Left renal cortex interstitium (tissue), 4 donors: ENCODE measurements at places on chromosomes 6 and 20.

DNA sequence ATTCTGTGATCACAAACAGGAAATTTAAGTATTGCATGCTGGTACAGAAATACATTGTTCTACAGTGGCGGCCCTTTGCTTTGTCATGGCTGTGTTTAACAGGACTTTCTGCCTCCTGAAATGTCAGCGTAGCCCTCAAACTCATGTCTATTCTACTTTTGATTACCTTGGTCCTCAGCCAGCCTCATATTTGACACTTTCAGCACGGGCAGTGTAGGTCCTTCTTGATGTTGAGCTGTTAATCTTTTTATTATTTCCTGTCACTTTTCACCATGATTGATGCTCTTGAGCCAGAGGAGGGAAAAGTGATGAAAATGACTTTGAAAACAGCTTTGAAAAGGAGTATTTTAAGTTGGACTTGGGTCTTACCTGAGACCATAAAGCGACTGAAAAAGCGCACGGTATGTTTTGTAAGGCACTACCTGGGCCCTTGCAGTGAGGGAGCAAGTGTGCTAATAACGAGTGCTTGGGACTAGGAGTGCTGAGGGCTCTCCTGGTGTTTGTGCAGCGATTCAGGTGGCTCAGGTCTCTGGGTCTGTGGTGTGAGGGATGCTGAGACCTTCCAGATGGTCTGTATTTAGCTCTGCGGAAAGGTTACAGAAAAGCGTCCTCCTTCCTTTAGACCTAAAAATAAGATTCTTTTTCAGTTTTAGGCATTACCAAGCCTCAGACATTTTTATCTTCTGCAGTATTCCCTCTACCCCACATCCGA, 45.2 kb upstream of the RREB1 start:
- no peak for DNase-seq

- no peak for DNase-seq
These were observed 203.6 kb downstream of the LRFN2 start for GRCh38 chr6:40383348-40384115.

GRCh38 chr20:62760471-62760855, 35.8 kb upstream of the MRGBP start:
- no peak for DNase-seq

- no peak for DNase-seq
These were observed 8.1 kb upstream of the HBS1L start for GRCh38 chr6:135062735-135063134.

DNA sequence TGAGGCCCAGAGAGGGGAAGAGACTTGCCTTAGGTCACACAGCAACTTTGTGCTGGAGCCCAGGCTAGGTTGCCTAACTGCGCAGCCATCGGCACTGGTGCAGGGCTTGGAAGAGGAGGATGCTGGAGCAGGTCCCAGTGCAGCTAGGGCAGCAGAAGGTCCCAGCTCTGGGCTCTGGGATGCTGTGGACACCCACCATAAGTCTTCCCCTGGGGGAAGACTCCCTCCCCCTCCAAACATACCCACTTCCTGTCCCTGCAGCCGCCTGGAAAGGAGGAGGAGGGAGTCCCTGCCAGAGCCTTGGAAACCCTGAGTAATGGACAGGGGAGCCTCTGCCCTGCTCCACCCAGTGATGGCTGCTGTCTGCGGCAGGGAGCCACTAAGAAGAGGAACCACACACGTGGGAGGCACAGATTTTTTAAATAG, 93.6 kb downstream of the NCR2 start:
- no peak for DNase-seq

DNA sequence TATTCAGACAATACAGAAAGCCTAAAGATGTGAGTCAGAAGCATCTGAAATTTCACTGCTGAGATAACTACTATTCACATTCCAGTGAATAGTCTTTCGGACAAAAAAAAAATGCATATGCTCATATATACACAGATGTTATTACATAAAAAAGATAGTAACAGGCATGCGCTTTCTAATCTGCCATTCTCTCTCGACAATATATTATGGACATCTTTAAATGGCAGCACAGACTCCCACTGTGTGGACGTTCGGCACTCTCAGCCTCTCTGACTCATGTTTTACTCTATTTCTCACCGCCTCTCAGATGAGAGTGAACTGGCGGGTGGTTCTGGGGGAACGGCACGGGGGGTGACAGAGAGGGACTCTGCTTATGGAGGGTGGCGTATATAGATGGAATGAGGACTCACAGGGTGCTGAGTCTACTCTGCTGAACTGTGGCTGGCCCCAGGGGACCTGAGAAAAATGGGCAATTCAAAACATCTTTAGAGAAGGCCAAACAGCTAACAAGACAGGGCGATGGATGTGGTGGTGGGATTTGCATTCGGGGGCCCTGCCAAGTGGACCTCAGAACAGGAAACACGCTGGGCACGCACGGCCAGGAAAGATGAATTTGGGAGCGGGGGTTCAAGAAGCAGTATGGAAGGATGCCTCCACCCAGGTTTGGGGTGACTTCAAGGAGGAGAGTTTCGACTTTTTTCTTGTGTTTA, 68.9 kb downstream of the MDGA1 start:
- DNase-seq = no peak

GRCh38 chr20:6178537-6178936, 55.7 kb upstream of the FERMT1 start:
- no peak for DNase-seq

DNA sequence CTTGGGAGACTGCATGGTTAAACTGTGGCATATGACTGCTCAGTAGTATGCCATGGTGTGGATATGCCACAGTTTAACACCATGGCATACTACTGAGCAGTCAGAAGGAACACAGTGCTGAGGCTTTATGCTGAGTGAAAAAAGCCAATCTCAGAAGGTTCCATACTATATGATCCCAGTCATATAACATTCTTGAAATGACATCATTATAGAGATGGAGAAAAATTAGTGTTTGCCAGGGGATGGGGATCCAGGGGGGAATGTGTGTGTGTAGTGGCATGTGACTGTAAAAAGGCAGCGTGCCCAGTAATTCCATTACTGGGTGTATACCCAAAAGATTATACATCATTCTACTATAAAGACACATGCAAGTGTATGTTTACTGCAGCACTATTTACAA, 85.8 kb downstream of the FOXF2 start:
- no peak for DNase-seq

- DNase-seq = no peak
These were observed 160.6 kb downstream of the ATXN1 start for GRCh38 chr6:16600701-16601100.

GRCh38 chr6:41697861-41698781, 37.3 kb downstream of the TFEB start:
- DNase-seq = no peak

GRCh38 chr20:46230801-46231282, 77.5 kb downstream of the CDH22 start:
- DNase-seq = peak; percentile 54

DNA sequence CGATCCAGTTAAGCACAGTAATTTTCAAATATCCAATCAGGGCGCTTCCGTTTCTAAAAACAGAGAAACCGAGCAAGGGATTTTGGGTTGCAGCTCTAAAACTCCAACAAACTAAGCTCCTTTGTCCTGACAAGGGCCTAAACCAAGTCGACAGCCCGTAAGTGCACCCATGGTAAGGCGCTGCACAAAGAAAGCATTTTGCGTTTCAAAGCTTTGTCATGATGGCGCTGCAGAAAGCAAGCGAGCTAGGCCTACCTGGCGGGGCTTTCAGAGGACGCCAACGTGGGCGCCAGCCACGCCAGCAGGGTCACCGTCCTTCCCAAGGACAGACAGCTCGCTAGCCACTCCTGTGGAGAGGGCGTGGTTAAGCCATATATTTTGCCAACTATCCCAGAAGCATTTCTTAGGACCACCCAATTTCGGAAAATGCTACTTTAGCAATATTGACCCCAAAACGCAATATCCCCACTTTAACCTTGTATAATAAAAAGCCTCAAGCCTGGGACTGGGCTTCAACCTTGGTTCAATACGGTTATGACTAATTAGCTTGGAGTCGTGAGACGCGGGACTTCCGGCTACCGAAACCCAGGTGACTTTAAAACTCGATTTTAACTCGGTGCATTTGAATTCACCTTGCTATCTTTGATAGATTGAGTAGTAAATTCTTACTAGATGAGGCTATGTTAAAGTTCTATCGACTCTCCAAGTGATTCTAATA, 53.8 kb downstream of the TRIM38 start:
- peak; percentile 77 for DNase-seq

DNA sequence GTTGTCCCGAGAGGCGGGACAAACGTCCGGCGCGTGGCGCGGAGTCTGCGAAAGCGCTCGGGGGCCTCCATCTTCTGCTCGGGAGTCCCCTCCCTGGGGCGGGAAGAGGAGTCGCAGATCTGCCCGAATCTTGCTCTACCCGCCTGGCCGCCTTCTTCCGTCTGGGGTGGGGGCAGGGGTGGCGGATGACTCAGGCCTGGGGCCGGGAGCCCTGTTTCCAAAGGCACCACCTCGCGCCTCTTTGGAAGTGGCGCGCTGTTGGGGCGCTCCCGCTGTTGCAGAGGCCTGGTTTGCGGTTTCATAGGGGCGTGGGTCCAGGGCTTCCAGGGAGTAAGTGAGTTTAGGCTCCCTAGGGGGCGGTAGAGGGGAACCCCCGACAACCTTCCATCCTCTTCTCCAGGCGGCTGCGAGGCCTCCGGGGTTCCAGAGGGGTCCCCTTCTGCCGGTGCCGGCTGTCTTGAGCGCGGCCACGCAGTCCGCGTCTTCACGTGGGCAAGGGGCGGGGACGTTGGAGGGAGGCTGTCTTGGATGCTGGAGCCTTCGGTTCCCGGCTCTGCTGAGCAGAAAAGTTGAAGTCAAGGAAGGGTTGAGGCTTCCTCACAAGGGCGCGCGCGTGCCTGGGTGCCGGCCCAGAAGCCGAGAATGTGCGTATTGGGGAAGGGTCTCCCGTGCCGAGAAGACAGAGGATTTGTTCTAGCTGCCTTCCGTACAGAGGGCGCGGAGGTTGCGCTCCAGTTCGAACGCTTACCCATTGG, 2.6 kb upstream of the TFAP2C start:
- no peak for DNase-seq
